ENCODE measurements at places on chromosomes 3 and 15.

GRCh38 chr15:51342227-51342999, 958 bp downstream of the GLDN start:
- DNase-seq, result no peak

GRCh38 chr3:176839901-176840300, 357.4 kb downstream of the TBL1XR1 start:
- DNase-seq, result no peak

DNA sequence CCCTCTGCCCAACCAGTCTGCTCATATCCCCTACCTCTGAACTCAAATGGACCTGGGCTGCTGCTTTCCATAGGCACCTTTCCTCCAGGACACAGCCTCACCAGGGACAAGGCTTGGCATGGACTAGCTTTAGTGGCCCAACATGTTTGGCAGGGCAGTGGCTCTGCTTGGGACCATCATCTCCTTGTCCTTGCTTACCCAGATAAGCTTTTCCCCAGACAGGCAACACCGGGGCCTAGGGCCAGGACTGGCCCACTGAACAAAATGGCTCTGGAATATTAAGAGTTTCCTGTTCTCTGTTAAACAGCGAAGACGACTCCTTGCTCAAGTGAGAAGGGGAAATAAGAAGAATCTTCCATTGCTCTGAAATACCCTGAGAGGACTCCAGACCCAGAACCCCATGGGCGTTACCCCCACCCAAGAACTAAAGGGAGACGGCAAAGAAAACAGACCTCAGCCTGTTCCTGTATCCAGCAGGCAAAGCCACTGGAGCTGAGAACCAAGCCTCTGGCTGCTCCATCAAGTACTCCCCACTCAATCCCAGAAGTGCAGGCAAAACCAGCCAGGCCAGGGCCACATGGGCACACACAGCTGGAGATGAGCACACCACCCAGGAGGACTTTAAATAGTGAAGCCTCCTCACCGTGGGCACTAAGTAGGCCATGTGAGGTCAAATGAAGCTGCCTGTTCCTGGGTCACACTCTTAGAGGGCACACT, 45.5 kb downstream of the CTNNB1 start:
- DNase-seq, result no peak

GRCh38 chr3:140189976-140190375, 255.0 kb downstream of the CLSTN2 start:
- no peak for DNase-seq

DNA sequence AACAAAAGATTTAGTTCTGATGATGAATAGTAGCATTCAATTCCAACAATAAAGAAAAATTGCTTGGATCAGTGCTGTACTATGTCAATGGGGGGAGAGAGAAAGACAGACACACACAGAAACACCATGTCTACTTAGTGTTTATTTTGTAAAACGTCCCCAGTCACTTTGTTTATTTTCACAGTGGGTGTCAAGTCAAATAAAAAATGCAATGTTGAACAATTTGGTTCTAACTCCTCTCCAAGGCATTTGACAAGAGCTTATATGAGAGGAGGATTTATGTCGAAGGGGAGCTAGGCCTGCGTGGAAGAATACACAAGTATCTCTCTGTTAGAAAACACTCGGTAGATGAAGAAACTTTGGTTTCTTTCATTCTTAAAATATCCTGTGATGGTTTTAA, 201.7 kb upstream of the SLC2A2 start:
- DNase-seq, result no peak

DNA sequence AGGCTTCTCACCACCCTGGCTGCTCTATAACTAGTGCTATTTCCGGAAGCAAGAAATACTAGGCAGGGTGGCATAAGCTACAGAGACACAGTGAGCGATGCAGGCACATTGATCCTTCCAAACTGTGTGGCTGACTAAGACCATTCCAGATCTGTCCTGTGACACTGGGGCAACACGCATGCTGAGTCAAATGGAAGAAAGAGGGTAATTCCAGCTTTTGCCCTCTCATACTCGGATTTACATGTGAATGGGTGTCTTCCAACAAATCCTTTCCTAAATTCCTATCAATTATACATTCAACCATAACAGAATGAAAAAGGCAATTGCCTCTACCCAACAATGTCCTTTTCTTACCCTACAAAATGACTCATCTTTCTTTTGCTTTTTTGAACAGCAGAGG, 5.1 kb downstream of the FSIP1 start:
- DNase-seq, result no peak

GRCh38 chr3:43286841-43287499, 630 bp downstream of the SNRK start:
- peak; percentile 32 for DNase-seq

GRCh38 chr15:79365765-79366164, 54.9 kb downstream of the TMED3 start:
- DNase-seq, result no peak

GRCh38 chr3:100123112-100123511, 8.8 kb upstream of the FILIP1L start:
- no peak for DNase-seq

- no peak for DNase-seq
Measured at GRCh38 chr3:195259154-195259474, 11.8 kb downstream of the XXYLT1 start.

DNA sequence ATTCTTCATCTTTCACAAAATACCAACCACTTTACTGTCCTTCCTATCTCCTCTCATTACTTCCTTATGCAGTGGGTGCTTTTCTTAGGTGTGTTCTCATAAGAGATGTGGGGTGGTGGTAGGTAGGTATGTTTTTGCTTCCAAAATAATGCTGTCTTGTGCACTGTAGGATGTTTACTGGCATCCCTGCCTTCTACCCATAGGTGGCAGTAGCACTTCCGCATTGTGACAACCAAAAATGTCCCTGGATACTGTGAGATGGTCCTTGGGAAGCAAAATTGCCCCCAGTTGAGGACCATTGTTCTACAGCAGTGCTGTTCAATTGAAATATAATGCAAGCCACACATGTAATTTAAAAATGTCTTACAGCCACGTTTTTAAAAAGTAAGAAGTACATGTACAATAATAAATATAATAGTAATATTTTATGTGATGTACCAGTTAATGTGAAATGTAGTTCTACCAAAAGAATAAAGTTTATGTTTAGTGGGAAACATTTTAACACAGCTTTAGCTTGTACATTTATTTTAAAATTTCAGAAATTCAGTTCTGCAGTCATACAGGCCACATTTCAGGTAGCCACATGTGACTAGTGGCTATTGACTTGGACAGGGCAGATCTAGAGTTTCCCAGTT, 75.2 kb downstream of the NEO1 start:
- peak; percentile 4 for DNase-seq

DNA sequence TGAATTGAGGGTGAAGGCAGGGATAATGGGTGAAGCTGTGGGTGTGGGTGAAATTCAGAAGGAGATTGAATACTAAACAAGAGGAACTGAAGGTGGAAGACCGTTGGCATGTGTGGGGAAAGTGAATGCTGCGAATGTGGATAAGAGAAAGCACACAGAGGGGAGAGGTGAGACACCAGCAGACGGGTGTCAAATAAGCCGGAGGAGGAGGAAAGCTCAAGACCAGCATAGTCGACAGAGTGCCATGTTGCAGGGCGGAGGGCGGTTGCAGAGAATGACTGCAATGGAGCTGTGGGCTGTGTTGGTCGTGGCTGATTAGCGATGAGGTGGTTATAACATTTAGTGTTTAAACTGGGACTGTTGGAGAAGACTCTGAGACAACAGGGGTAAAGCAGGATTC, 16.4 kb upstream of the HCN4 start:
- no peak for DNase-seq

GRCh38 chr15:66957431-66957720, 108.0 kb upstream of the SMAD3 start:
- no peak for DNase-seq

DNA sequence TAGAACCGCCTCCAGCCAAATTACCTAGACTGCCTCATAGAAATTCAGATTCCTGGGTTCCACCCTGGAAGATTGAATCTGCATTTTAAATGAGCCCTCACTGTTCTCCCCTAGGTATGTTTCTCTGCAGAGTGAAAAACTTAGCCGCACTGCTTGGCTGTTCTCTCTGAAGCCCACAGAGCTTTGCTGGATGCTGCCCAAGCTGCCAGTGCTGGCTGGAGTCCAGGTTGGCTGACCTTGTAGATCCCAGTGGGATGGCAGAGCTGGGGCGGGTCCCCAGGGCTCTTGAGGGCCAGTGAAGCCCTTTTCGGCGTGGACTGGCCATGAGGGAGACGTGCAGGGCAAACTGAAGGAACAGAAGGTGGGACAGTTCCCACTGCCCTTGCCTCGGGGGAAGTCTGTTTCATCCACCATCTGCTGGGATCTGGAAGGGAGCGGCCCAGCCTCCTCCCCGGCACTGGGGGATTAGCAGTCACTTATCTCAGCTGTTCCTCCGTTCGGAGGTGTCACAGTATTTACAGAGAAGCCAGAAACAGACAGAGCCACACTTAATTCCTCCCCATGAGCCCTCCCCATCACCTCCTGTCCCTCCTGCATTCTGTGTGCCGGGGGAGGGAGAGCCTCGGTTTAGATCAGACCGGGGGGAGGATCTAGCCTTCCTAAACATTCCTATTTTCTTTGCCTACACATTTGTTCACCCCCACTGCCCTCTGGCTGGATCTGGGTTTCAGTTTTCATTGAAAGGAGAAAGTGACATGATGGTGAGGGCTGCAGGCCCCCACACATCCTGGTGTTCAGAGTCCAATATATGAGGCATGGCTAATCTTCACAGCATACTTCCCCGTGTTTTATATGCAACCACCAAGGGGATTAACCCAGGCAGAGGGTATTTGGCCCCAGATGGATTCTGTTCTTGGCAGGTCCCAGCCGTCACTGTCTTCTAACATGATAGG, 4.1 kb upstream of the ACTC1 start:
- no peak for DNase-seq

- no peak for DNase-seq
Measured at GRCh38 chr15:95620934-95621579, 709.4 kb upstream of the NR2F2 start.

DNA sequence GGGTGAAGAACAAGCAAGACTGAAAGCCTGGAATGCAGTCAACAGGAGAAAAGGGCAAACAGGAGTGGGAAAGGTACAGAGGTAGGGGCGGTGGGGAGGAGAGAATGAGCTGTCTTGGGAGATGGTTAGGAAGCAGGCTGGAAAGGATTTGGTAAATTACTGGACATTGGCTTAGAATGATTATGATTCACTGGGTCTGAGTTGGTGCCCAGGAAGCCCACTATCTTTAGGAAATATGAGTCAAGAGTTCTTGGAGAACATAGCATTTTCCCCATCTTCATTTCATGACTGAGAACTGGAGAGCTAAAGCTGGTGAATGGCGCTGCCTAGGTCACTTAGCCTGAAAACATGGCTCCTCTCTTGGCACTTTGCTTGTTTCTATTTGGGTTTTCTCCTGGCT, 74.7 kb upstream of the C3orf80 start:
- no peak for DNase-seq

DNA sequence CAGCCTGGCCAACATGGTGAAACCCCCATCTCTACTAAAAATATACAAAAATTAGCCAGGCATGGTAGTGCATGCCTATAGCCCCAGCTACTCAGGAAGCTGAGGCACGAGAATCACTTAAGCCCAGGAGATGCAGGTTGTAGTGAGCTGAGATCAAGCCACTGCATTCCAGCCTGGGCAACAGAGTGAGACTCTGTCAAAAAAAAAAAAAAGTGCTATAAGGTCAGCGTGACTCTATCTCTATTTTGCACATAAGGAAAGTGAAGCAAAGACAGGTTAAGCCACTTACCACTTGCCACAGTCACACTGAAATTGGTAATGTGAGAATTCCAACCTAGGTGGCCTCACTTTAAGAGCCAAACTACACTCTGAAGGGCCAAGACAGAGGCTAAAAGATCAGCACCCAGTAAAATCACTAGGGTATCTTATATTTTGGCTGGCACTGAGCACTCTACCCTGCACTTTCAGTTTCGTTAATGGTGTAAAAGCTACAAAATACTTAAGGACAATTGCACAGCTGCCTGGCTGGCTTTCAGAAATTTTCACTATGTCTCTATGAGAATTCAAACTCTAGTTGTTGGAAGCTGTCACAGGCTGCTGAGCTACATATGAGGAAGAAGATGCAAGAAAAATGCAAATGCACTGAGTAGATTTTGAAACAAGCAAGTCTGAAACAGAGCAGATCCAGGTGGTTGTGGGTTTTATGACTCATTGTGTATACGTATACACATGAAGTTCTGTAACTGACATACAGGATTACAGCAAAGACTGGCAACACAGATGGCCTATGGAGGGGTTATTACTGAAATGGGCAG, 32.7 kb downstream of the TRANK1 start:
- peak; percentile 57 for DNase-seq

Measured in CD4-positive, alpha-beta T cell treated with Interleukin-6 for 4 hours (primary cell).